Heart left ventricle (tissue), 16 donors: ENCODE measurements at places on chromosomes 3 and 15. TPM values are rescaled to one million over a fixed set of nuclear protein-coding genes. Genes with fewer than 3 reads are reported as not detected.

- no peak for DNase-seq
Observed at GRCh38 chr3:74263031-74263430, 351.4 kb downstream of the CNTN3 start.

DNA sequence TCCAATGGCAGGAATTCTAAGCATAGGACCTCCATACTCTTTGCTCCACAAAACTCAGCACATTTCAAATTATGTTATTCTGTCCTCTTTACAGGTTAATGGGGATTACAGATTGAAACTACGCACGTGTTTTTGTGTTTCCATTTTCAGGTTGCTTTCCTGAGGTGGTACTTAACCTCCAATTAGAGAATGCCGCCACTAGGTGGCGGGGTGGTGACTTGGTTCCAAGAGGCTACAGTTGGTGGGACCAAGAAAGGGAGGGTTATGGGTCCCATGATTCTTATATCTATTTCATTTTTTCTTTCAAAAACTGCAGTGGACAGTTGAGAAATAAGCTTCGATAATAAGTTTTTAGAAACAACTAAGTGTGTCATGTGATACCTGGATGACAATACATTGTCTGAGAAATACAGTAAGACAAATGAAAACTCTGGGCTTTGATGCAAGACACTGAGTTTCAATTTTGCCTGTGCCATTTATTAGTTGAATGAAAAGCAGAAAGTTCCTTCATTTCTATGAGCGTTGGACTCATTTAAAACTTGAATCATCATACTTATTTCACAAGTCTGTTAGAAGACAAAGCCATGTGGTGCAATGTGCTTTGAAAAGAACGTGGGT lies 539.0 kb downstream of the FGF12 start:
- DNase-seq: peak; percentile 32

- DNase-seq: no peak
Observed at GRCh38 chr3:135444058-135444457, 521.5 kb upstream of the PPP2R3A start.

DNA sequence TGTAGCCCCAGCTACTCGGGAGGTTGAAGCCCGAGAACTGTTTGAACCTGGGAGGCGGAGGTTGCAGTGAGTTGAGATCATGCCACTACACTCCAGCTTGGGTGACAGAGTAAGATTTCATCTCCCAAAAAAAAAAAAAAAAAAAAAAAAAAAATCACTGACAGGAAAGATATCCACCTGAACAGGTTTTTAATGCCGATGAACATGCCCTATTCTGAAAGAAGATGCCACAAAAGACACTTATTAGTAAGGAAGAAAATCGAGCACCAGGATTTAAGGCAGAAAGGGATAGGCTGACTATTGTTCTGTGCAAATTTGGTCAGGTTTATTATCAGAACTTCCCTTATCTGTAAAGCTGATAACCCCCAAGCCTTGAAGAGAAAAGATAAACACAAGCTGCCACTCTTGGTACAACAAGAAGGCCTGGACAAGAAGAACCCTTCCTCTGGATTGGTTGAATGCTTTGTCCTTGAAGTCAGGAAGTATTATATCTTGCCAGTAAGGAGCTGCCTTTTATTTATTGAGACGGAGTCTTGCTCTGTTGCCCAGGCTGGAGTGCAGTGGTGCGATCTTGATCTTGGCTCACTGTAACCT lies 2.7 kb upstream of the PARP16 start:
- DNase-seq: no peak

GRCh38 chr3:110646496-110646895 lies 425.1 kb upstream of the NECTIN3 start:
- no peak for DNase-seq

The FGF12 gene
- 161 TPM for total RNA-seq

DNA sequence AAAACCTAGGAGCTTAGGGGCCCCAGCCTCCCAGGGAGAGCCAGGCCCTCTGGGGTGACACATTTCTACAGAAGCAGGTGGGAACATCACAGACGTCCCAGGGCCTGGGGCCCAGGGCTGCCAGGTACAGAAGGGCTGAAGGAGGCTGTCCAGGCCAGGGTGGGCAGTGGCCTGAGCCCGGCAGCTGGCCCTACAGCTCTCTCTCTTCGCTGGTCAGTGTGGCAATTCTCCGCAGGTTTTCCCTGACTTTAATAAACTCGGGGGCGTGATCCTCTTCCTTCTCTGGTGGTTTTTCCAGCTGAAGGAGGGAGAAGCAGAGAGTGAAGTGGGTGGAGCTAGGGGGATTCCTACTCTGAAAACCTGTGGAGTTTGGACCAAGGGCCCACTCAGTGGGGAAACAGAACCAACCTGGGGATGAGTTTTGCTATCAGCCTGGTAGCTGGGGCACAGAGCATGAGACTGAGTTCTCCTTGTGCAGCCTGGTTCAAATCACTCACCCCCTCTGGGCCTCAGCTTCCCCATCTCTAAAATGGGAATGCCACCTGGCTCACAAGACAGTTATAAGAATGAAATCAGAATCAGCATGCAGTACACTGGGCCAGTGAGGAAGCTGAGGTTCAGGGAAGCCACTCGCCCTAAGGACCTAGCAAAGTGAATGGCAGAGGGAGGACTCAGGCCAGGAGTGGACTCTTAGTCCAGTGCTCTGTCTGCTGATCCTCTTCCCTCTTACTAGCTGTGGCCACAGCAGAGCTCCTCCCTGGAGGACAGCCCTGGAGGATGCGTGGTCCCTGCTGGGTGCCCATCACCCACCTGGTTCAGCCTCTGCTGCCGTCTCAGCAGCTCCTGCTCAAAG lies 10.6 kb downstream of the FAM107A start:
- DNase-seq: no peak
